ENCODE measurements at places on chromosomes 3 and 15. TPM values are rescaled to one million over a fixed set of nuclear protein-coding genes. Genes with fewer than 3 reads are reported as not detected.
A peak's percentile ranks its signal among the peaks of the same experiment; 100 is the strongest.

DNA sequence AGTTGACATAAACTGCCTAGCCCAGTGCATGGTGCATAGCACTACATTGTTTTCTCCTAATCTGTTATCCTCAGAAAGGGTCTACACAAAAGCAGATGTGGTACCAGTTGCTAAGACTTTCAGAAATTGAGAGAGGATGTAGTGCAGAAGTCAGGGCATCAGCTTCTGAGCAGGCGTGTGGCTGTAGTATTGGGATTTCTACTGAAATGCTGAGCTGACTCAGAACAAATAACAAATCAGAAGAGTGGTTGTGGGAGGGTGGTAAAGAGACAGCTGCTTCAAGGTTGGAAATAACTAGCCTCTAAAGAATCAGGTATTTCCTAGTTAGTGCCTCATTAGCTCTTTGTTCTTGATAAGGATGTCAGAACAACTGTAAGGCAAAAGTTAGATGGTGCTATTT lies 161.3 kb downstream of the AKAP13 start:
- no peak for DNase-seq

GRCh38 chr15:71455107-71455506 lies 339.8 kb downstream of the THSD4 start:
- no peak for DNase-seq

GRCh38 chr3:80010021-80010571 lies 242.3 kb upstream of the ROBO1 start:
- DNase-seq, result no peak

GRCh38 chr3:169022457-169022856 lies 641.1 kb downstream of the MECOM start:
- no peak for DNase-seq

DNA sequence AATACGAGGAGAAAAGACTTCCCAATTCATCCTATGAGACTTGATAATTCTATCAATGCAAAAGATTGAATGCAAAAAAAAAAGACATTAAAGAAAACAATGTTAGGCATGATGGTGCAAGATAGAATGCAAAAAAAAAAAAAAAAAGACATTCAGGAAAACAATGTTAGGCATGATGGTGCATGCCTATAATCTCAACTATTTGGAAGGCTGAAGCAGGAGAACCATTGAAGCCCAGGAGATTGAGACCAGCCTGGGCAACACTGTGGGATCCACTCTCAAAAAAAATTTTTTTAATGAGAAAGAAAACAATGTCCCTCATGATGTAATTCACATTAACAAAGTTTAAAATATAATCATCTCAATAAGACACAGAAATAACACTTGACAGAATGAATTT lies 75.9 kb downstream of the MYO9A start:
- no peak for DNase-seq

GRCh38 chr3:27278383-27279055 lies 90.7 kb downstream of the NEK10 start:
- DNase-seq, result no peak

DNA sequence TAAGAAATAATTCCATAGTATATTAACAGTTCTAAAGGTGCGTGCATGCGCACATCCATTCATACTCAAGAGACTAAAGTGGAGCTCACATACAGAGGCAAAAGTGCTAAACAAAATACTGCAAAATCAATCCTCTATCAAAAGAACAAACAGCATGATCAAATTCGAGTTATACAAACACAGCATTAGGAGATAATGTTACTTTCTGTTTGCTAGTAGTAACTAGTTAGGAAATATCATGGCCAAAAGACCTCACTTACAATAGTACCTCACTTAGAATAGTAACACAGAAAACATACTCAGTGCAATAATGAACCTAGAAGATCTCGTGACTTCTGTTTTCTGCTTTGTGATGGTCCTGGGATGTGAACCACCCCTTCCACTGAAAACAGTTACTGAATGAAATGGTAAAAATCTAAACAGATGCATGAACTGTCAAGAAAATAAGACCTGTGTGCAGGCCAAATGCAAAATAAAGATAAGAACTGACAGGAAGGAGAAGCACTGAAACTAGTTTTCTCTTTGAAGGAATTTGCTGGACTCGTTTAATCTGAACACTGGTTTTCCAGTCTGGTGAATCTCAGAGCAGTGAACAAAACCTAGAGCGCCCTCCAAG lies 20.9 kb upstream of the CEMIP start:
- DNase-seq, result no peak

DNA sequence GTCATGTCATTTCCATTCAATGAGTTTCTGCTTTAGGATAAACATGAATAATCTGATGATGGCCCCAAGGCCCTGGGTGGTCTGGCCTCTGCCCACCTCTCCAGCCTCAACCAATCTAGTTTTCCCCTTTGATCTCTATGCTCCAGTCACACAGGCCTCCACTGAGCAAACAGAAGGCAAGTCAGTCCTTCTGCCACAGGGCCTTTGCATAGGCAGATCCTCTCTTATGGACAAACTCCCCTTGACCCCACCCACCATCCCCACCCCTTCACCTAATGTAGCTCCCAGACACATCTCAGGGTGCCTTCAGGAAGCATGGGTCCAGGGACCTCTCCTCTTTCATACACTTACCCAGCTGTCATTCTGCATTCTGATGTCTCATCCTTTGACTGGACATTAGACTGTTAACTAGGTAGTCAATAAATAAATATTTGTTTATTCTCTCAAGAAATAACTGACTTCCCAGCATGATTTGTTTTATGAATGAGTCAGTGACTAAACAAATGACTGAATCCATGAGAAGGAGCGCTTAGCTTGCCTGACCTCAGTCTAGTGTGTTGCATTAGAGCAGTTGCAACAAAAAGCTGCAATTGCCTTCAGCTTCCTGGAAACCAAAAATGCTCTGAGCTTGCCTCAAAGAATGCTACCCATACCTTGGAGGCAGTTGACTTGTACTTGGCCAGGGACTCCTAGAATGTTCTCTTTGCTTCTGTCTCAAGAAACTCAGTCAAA lies 386.6 kb upstream of the WNT5A start:
- no peak for DNase-seq

- DNase-seq, result no peak
Observed at GRCh38 chr3:131223373-131224289, 157.9 kb upstream of the NUDT16 start.

GRCh38 chr15:63466378-63467192 lies 37.8 kb upstream of the USP3 start:
- DNase-seq, result no peak

GRCh38 chr3:50161320-50161719 lies 6.2 kb downstream of the SEMA3F start:
- DNase-seq, result no peak

GRCh38 chr3:113096188-113096892 lies 105.6 kb downstream of the GTPBP8 start:
- DNase-seq, result no peak

DNA sequence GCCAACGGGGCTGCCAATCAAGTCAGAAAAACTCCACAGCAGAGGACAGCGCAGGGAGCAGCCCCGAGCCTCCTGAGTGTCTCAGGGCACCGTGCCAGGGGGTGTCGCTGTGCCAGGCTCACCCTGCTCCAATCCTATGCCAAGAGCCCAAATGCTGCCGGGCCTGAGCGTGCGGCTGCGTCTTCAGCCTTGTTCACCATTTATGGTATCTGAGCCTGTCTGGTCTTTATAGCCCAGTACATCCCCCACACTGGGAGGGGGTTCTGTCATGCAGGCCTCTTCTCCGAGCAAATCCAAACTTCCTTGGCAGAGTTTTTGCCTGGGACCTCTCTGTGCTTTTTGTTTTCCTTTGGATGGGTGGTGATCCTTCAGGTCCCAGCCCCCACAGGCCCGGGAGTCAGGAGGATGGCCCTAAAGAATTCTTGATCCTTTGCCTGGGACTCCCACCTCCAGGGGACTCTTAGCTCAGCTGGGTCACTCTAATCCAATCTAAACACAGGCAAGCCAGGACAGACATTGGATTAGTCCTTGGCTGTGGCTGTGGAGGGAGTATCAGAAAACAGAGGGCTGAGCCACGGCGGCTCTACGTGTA lies 135.1 kb upstream of the HACD2 start:
- no peak for DNase-seq

- no peak for DNase-seq
Observed at GRCh38 chr3:134933997-134934396, 138.9 kb downstream of the EPHB1 start.

- no peak for DNase-seq
Observed at GRCh38 chr15:40744815-40745152, 10.3 kb downstream of the RMDN3 start.

- no peak for DNase-seq
Observed at GRCh38 chr3:187458921-187459320, 90.7 kb downstream of the RTP4 start.

- DNase-seq, result no peak
Observed at GRCh38 chr3:53174346-53175250, 13.6 kb downstream of the PRKCD start.

- peak; percentile 83 for DNase-seq
Observed at GRCh38 chr3:186598108-186598784, 14.6 kb upstream of the AHSG start.

- DNase-seq, result no peak
Observed at GRCh38 chr15:74423431-74424257, 10.1 kb downstream of the SEMA7A start.

DNA sequence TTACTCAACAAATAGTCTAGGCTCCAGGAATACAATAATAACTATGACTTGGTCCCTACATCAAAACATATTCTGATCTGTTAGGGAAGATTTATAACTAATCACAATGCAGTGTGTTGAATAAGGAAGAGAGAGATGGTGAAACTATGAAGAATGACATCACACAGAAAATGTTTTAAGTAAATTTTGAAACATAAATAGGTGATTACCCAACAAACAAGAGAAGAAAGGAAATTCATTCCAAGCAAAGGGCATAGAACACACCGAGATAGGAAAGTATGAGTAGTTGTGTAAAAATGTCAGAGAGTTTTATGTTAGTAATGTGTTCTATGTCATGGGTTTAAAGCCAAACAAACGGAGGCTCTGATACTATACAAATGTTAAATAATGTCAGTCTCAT lies 13.4 kb downstream of the SEC62 start:
- no peak for DNase-seq

GRCh38 chr3:184773283-184774186 lies 38.4 kb upstream of the VPS8 start:
- DNase-seq, result peak; percentile 71

DUOX2 gene
- total RNA-seq, result 0.19 TPM

AADACL2 gene
- total RNA-seq, result not detected

LEKR1 gene
- total RNA-seq, result 0.32 TPM

HACD2 gene
- total RNA-seq, result 12.3 TPM

DUOXA2 gene
- total RNA-seq, result not detected

B3GNT5 gene
- 3.2 TPM for total RNA-seq

ADAMTSL3 gene
- total RNA-seq, result 9.8 TPM

ZKSCAN7 gene
- 2.3 TPM for total RNA-seq

TNFAIP8L3 gene
- total RNA-seq, result 4.8 TPM

CSPG5 gene
- total RNA-seq, result 0.32 TPM

GCSAM gene
- total RNA-seq, result not detected

GOLGA6L4 gene
- total RNA-seq, result 2.5 TPM

All from cardiac septum (tissue), 1 donor.